H4 (cell line): ENCODE measurements at places on chromosomes 16 and 17. TPM values are rescaled to one million over a fixed set of nuclear protein-coding genes. Genes with fewer than 3 reads are reported as not detected.
A peak's percentile ranks its signal among the peaks of the same experiment; 100 is the strongest.

DNA sequence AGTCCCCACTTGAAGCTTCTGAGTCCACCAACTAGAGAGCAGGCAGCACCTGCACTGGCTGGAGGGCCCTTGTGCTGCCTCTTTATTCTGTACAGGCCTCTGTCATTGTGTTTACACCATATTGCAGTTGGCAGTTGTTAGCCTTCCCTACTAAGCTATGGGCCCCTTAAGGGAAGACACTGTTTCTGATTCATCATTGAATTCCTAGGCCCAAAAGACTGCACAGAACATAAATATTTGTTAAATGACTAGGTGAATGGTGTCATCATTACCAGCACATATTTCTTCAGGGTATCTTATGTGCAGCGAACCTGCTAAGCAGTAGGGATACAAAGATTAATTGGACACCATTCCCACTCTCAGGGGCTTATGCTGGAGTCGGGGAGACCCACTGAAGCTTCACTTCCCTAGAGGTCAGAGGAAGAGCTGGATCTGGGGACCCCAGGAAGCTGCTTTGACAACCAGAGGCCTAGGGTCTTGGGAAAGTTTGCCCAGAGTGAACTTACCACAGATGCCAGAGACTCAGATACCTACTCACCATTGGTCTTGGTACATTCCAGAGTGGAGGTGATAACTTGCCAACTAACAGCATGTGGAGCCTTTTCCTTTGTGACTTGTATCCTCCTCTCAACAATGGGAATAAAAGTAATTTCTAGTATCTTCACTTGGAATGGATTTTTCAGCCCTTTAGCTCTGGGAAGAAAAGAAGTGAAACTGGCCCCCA lies 28.7 kb upstream of the DDX52 start:
- no peak for DNase-seq

DNA sequence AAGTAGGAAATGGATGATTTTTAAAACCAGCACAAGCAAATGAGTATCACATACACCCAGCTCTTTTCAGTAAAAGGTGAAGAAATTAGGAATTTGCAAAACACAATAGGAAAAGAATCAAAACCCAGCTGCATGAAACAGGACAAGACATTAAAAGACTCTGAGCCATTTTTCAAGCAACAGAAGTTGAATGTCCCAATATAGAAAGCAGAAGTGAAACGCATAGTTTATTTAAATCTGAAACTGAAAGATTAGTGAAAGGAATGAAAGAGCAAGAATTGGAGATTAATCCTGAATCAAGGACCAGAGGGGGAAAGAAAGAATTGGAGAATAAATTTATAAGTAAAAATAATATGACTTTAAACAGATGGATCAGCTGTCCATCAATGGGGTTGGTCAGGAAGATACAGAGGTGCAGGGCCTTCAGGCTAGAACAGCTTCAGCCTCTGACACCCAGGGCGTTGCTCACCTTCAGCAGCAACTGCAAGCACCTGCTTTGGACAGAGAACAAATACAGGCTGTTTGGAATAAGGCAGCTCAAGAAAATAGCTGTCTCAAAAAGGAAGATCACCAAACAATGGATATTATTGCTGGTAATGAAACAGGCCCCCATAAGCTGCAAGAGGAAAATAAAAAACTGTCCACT lies 3.9 kb upstream of the ARHGAP17 start:
- DNase-seq = no peak

GRCh38 chr17:78557598-78558039 lies 19.6 kb downstream of the DNAH17 start:
- DNase-seq = no peak

DNA sequence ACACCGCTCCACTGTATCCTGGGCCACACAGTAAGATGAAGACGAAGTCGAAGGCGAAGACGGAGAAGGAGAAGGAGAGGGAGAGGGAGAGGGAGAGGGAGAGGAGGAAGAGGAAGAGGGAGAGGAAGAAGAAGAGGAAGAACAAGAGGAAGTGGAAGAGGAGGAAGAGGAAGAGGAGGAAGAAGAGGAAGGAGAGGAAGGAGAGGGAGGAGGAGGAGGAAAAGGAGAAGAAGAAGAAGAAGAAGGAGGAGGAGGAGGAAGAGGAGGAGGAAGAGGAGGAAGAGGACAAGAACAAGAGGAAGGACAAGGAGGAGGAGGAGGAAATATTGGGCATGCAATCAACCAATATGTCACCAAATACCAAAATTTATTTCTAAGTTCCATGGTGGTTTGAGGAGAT lies 149.5 kb upstream of the ERCC4 start:
- DNase-seq = no peak

DNA sequence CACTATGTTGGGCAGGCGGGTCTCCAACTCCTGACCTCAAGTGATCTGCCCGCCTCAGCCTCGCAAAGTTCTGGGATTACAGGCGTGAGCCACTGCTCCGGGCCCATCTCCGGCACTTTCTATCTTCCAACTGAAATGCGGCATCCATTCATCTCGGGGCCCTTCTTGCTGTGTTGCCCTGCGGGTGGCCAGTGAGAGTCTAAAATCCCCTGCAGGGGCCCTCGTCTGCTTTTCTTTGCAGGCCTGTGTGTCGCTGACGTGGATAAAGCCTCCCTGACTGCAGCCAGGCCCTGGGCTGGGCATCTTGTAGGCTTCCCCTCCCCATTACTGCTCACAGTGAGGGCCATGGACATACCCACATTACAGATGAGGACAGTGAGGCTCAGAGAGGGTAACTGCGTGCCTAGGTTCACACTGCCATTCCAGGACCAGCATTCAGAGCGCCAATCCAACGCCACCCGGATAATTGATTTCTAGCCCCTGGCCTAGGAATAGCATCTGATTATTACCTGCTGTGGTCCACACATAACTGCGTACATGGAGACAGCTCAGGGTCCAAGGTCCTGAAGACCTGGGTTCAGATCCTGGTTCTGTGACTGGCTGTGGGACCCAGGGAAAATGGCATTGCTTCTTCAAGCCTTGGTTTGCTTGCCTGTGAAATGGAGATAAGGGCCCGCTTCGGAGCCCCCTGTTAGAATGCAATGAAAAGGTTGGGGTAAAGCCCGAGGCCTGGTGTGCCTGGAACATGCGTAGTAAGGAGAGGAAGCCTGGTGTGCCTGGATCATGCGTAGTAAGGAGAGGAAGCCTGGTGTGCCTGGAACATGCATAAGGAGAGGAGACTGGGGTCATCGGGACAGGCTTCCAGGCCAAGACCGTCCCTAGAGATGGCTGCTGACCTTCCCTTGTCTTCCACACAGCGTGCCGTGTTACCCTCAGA lies 25.0 kb downstream of the CRISPLD2 start:
- DNase-seq = no peak

- no peak for DNase-seq
Measured at GRCh38 chr17:49904893-49905292, 57.0 kb upstream of the TAC4 start.

DNA sequence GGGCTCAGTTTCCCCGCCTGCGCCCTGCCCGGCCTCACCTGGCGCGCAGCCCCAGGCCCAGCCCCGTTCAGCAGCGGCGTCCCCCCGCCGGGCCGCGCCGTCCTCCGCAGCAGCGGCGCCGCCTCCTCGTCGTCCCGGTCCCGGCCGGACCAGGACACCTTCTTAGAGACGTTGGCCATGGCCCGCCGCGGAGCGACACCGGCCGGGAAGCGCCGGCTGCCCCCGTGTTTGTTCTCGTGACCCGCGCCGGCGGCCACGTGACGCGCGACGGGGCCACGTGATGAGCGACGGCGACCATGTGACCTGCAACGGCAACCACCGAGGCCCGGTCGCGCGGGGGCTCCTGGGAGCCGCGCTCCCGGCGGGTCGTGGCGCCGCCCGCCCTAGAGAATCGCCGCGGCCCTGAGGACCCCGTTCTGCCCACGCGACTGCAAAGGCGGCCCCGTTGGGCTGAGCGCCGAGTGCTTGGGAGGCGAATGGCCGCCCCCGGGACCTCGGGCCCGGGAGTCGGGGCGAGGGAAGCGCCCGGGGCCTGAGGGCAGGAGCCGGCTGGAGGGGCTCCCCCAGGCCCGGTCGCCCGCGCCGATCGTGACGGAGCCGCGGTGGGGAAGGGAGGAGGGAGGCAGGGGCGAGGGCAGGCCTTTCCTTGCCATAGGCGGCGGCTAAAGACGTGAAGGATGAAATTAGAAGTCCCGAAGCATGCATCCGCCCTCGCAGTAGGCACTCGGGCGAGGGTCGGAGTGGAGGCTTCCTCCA lies at the start of gene CLCN7:
TSS of gene CLCN7 (minus strand) at position 233 of the 756 bp plus-strand sequence. CDS start at position 179, 54 bp downstream.
- peak; percentile 75 for DNase-seq

GRCh38 chr16:28915181-28915580 lies 9.9 kb downstream of the RABEP2 start:
- DNase-seq = no peak

GRCh38 chr16:31213877-31214707 lies at the start of gene TRIM72:
Gene TRIM72, plus strand, starts transcription at chr16:31214119. Its CDS starts 620 bp downstream, at chr16:31214739.
- no peak for DNase-seq

DNA sequence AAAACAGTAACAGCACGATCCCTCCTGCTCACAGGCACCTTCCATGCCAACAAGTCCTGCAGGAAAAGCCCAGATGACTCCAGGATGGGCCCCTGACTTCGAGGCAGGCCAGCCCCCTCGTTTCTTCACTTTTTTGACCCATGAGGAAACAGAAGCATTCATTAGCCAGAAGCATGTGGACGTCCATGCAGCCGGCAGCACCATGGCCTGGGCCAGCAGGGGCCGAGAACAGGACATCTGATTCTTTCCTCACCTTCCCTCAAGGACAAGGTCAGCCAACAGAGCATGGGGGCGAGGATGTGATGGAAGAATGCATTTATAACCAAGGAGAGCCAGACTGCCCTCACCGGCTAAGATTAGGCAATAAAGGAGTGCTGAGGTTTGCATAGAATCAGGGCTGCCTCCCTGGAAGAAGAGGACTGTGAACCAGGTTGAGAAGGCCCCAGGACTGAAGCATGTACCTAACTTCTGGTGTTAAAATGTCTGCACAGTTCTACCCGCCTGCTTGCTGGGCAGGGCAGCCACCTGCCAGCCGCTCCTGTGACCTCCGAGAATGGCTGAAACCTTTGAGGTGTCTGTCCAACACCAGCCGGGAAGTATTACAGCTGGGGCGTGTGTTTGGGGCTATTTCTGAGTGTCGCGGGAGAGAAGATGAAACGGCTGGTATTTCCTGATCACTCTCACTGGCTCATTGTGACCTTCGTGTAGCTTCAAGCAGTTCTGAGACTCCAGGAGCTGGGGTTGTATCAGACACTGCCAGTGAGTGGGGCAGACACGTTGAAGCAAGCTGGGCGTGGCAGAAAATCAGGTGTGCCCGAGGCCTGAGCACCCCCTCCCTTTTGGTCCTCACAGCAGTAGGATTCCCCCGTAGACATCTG lies 94.0 kb upstream of the TNRC6C start:
- no peak for DNase-seq

DNA sequence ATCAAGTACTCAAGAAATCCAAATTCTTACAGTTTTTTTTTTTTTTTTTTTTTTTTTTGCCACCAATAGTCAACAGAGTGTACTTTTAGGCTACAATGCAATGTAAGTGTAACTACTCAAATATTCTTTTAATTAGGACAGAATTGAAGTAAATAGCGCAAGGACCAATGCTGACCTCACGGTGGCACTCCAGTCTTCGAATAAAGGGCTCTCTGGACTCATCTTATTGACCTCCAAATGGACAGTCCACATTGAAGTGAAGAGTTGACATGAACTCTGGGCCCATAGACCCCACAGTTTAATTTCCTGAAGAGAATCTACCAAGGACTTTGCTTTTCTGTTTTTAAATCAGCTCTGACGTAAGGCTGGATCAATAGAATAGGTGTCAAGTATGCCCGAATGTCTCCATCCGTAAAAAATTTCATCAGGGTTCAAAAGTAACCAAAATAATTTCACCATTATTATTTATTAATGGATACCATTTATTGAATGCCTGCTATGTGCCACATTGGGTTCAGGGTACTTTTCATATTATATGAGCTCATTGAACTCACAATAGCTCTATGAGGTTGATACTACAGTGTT lies 7.3 kb upstream of the DDX52 start:
- peak; percentile 9 for DNase-seq

- peak; percentile 2 for DNase-seq
Measured at GRCh38 chr17:28957277-28957991, 6.1 kb upstream of the PHF12 start.

GRCh38 chr16:54651440-54652195 lies 279.0 kb upstream of the IRX5 start:
- DNase-seq = peak; percentile 28

GRCh38 chr16:54097774-54098173 lies 188.8 kb downstream of the IRX3 start:
- DNase-seq = no peak

DNA sequence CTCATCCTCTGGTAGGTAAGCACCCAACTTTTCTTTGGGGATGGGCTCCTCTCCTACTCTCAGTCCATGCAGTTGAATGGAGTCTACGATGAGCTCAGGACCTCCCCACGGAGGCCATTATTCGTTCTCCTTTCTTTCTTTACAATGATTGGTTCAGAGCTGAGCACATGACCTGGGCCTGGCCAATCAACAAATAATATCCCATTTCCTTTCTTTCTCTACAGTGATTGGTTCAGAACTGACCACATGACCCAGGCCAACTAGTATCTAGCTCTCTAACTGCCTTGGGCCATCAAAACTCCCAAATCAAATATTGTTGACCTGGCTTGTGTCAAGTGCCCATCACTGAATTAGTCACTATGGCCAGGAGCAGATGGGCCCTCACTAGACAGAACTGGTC lies 129.2 kb downstream of the USP31 start:
- no peak for DNase-seq

DNA sequence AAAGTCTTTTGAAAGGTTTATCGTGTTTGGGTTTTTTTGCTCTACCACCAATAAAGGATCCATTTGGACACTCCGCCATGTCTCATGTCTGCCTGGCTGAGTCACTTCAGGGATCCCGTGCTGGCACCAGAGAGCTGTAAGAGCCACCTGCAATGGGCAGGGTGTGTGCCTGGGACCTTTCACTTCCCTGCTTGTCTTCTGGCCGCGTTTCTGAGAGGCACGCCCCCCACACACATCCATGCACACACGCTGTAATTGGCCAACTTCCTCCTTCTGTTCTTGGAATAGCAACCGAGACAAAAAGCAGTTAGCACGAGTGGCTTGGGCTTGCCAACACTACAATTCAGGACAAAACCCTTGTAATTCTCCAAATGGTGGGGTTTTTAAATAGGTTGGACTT lies 9.8 kb upstream of the SOST start:
- no peak for DNase-seq

- no peak for DNase-seq
Measured at GRCh38 chr17:2309338-2310154, 5.8 kb downstream of the SRR start.

- DNase-seq = peak; percentile 65
Measured at GRCh38 chr16:9061358-9061813, 30.1 kb upstream of the HAPSTR1 start.

- no peak for DNase-seq
Measured at GRCh38 chr16:58384437-58385055, 7.7 kb upstream of the GINS3 start.

- DNase-seq = no peak
Measured at GRCh38 chr17:51261024-51261963, 948 bp downstream of the UTP18 start.

OR1A1 gene
- not detected in 2 replicates for total RNA-seq

RUNDC3A gene
- total RNA-seq = not detected in 2 replicates

KRTAP9-8 gene
- total RNA-seq = not detected in 2 replicates

PSMC3IP gene
- total RNA-seq = 11.9 and 12.6 TPM in 2 replicates

MFAP4 gene
- total RNA-seq = 122 and 168 TPM in 2 replicates

NOXO1 gene
- not detected in 2 replicates for total RNA-seq

HCRT gene
- total RNA-seq = not detected in 2 replicates

DHRS7C gene
- not detected in 2 replicates for total RNA-seq

ZNF597 gene
- total RNA-seq = 0.90 and 1.1 TPM in 2 replicates

PDIA2 gene
- total RNA-seq = not detected in 2 replicates
